ENCODE measurements at places on chromosomes 3 and 15.

GRCh38 chr3:193837347-193837827 lies 244.4 kb downstream of the OPA1 start:
- DNase-seq, result no peak

GRCh38 chr3:116141724-116142123 lies 303.6 kb downstream of the LSAMP start:
- peak; percentile 13 for DNase-seq

DNA sequence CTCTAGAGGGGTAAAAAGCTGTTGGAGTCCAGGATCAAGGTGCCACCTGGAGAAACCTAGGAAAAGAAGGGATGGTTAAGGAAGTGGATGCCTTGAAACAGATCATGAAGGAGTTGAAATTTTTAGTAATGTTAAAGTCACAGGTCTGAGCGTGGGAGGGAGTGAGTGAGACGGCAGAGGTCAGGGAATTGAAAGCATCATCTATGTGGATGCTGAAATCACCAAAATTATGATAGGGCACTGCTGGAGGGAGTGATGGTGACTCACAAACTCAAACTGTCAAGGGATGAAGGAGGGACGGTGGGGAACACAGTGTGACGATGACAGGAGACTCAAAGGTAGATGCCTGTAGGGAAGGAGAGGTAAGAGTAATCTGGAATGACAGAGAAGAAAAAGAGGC lies 205.7 kb downstream of the OSBPL10 start:
- DNase-seq, result peak; percentile 71

GRCh38 chr3:20930034-20930433 lies 744.0 kb upstream of the SGO1 start:
- DNase-seq, result peak; percentile 15

GRCh38 chr15:79878078-79878705 lies 18.6 kb downstream of the MTHFS start:
- DNase-seq, result no peak

DNA sequence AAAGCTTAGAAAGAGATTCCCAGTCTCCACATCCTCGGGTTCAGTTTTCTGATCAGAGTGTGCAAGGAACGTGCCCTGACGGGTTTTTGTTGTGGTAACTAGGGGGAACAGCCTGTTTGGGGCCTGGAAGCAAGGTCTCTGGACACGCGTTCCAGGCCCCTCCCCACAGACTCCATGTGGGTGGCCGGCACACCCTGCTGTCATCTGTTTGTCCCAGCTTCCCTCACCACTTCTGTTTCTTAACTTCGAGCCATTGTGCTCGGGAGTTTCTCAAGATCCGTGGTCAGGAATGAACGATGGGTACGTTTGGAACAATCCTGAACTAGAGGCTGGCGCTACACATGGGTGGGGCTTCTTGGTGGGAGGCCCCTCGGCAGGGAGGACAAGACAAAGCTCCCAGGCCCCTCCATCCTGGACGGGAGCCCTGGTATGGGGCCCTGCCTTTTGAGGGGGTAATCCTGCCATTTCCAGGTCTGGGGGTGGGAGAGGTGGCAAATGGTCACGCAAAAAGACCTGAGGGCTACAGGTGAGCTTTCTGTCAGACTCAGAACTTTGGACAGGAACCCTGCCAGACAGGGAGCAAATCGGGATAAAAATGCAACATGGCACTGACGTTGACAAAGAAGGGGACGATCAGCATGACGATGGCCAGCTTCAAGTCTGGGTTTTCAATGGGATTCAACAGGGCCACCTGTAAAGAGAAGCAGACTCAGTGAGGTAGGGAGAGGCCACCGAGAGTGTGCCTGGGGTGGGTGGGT lies 8.5 kb upstream of the MUSTN1 start:
- no peak for DNase-seq

GRCh38 chr3:128177865-128178264 lies 24.6 kb downstream of the EEFSEC start:
- no peak for DNase-seq

DNA sequence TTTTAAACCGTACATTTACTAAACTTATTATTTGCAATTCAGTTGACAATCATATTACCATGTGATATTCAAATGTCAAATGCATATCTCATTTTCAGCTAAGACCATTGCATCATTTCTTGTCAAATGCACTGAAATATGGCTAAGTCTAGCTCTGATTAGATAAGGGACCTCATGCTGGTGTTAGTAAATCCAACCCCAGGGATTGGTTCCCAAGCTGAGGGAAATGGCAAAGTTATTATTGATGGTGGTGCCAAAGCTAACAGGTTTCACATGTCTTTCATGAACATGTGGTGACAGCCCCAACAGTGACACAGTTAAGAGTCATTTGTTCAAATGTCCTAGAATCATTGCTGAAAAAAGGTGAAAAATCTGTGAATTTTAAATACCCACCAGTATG lies 641.1 kb downstream of the MECOM start:
- DNase-seq, result no peak

- DNase-seq, result no peak
Measured at GRCh38 chr3:69651765-69652164, 87.5 kb upstream of the MITF start.

All from fibroblast of mammary gland (primary cell).